Large intestine (tissue), 12 donors: ENCODE measurements at places on chromosomes 6 and 20. TPM values are rescaled to one million over a fixed set of nuclear protein-coding genes. Genes with fewer than 3 reads are reported as not detected.

- H3K27me3 ChIP-seq = no peaks in the 10 kb centered on the region
- DNase-seq = no peak
- H3K4me1 ChIP-seq = no peaks in the 10 kb centered on the region
- H3K27ac ChIP-seq = no peak overlapping the region
- H3K36me3 ChIP-seq = peaks cover 55% of the 10 kb centered on the region
These were observed 78.0 kb upstream of the TMEM181 start for GRCh38 chr6:158481690-158482473.

DNA sequence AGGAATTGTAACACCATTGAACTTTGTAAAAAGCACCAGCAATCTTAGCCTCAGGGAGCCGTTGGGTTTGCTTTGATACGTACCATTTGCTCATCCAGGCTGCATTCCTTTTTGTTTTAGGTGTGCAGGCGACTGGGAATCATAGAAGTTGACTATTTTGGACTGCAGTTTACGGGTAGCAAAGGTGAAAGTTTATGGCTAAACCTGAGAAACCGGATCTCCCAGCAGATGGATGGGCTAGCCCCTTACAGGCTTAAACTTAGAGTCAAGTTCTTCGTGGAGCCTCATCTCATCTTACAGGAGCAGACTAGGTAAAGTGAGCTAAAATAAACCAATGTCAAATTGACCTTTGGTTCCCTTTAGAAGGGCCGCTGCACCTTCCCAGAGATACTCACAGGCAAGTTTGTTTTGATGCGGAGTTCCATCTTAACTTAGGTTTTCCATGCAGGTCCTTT lies 1.6 kb downstream of the MYLIP start:
- peak; percentile 50 for DNase-seq
- peak overlapping the region; percentile 100 for H3K4me3 ChIP-seq
- H3K36me3 ChIP-seq = peaks cover 8% of the 10 kb centered on the region
- no peaks in the 10 kb centered on the region for H3K27me3 ChIP-seq
- peaks cover 32% of the 10 kb centered on the region for H3K4me1 ChIP-seq
- H3K27ac ChIP-seq = peak overlapping the region; percentile 91

DNA sequence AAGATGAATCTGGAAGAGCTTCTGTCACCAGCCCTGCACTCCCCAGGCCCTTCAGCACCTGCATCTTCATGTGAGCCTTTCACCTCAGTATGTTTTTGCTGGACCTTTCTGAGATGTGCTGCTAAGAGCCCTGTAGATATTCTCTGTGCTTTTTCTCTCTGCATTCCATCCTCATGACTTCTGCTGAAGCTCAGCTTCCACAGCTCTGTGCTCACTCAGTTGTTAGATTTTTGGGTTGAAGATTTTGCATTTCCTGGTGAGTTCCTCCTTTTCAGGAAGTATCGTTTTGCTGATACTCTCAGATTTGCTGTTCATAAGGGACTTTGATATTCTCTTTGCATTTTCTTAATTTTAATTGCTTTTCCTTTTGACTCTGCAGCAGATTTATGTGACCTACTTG lies 18.3 kb downstream of the KIAA1586 start:
- DNase-seq = no peak
- H3K4me3 ChIP-seq = no peak overlapping the region
- no peaks in the 10 kb centered on the region for H3K27me3 ChIP-seq
- no peaks in the 10 kb centered on the region for H3K4me1 ChIP-seq

DNA sequence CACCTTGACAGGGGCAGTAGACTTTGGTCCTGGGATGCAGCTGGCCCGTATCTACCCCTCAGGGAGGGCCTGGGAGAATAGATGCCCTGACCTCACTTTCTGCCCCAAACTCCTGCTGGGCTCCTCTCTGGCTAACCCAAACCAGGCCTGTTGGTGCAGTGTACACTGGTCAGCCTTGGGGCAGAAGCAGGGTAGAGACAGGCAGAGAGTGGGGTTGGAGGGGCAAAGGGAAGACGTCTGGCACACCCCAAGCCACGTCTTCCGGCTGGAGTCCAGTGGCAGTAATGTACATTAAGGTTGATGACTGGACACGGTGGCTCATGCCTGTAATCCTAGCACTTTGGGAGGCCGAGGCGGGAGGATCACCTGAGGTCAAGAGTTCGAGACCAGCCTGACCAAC lies 9.3 kb downstream of the DDR1 start:
- H3K36me3 ChIP-seq = peaks cover 97% of the 10 kb centered on the region
- H3K27me3 ChIP-seq = no peaks in the 10 kb centered on the region
- H3K4me3 ChIP-seq = no peak overlapping the region
- H3K27ac ChIP-seq = no peak overlapping the region
- no peak for DNase-seq

GRCh38 chr6:45196121-45196520 lies 132.0 kb upstream of the RUNX2 start:
- DNase-seq = no peak
- no peaks in the 10 kb centered on the region for H3K36me3 ChIP-seq
- peaks cover 15% of the 10 kb centered on the region for H3K4me1 ChIP-seq
- H3K27me3 ChIP-seq = no peaks in the 10 kb centered on the region
- H3K4me3 ChIP-seq = no peak overlapping the region

GRCh38 chr20:41316602-41317545 lies 657 bp downstream of the ZHX3 start:
- peaks cover 2% of the 10 kb centered on the region for H3K36me3 ChIP-seq
- peak overlapping the region; percentile 49 for H3K27ac ChIP-seq
- H3K4me3 ChIP-seq = peak overlapping the region; percentile 67
- peak; percentile 76 for DNase-seq
- H3K4me1 ChIP-seq = peaks cover 27% of the 10 kb centered on the region
- no peaks in the 10 kb centered on the region for H3K27me3 ChIP-seq

DNA sequence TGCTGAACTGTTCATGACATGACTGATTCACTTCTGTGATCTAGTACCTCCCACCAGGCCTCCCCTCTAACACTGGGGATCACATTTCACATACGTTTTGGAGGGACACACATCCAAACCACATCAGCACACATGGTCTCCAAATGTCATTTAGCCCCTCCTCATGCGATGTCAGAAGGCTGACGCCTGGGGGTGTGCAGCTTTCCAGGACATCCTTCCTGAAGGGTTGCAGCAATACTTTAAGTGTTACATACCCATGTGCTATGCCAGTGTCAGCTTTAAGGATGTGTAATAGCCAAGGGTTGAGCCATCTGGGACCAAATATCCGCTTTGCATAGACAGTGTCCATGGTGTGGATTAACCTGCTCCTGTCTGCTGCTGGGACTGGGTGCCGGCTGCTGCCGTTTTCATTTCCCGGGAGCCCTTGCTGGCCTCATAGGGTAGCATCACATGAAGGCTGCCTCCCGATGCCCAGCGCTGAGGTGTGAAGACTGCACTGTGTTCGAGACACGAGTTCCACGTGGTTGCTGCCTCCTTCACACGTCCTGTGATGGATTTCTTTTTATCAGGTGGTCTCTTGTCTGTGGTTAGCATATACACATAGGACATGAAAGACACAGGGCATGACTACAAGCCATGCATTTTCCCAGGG lies 219.0 kb downstream of the THBS2 start:
- no peak overlapping the region for H3K4me3 ChIP-seq
- DNase-seq = no peak
- H3K4me1 ChIP-seq = no peaks in the 10 kb centered on the region

DNA sequence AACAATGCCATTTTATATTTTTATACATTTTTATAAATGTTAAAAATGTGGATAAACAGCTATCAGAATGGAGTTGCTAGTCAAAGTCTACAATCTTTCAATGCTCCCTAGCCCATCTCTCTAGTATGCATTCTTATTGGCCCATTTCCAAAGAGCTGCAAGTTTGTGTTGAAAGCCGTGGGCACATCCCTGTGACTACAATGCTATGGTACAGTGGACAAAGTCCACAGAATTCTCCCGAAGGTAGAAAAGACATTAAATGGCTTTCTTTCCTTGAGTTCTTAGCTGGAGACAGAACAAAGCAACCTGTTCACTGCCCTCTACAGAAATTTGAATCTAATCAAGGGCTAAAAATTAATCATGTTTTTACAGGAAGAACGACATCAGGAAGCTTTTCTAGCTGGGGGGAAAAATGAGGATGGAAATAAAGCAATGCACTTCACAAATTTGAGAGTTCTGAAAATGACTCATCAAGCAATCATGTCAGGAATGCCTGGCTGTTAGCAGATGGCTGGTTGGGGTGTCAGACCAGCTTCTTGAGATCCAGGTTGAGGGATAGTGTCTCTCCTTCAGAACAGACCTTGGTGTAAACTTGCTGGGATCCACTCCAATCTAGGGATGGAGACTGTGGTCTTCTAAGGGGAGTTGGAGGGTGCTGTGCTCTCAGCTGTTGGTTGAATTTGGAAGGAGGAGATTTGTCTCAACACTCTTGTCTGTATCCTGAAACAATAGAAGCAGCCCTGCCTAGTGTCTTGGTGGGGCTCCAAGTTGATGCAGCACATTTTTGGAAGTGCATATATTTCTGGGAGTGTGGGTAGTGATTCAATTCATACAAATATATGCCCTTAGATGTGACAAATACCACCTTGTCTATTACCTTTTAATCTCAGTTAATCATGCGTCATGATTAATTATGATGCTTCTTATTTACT lies 143.4 kb upstream of the PHACTR1 start:
- peaks cover 25% of the 10 kb centered on the region for H3K4me1 ChIP-seq
- H3K27me3 ChIP-seq = no peaks in the 10 kb centered on the region
- no peak overlapping the region for H3K4me3 ChIP-seq
- peak; percentile 57 for DNase-seq

GRCh38 chr6:4304927-4305455 lies 169.6 kb upstream of the ECI2 start:
- no peak overlapping the region for H3K27ac ChIP-seq
- no peak for DNase-seq
- no peaks in the 10 kb centered on the region for H3K27me3 ChIP-seq
- H3K4me1 ChIP-seq = peaks cover 3% of the 10 kb centered on the region
- H3K36me3 ChIP-seq = no peaks in the 10 kb centered on the region

- DNase-seq = no peak
- H3K4me1 ChIP-seq = peaks cover 5% of the 10 kb centered on the region
- no peak overlapping the region for H3K27ac ChIP-seq
- no peak overlapping the region for H3K4me3 ChIP-seq
- no peaks in the 10 kb centered on the region for H3K36me3 ChIP-seq
- H3K27me3 ChIP-seq = no peaks in the 10 kb centered on the region
These were observed 5.2 kb upstream of the BTBD9 start for GRCh38 chr6:38644951-38645350.

DNA sequence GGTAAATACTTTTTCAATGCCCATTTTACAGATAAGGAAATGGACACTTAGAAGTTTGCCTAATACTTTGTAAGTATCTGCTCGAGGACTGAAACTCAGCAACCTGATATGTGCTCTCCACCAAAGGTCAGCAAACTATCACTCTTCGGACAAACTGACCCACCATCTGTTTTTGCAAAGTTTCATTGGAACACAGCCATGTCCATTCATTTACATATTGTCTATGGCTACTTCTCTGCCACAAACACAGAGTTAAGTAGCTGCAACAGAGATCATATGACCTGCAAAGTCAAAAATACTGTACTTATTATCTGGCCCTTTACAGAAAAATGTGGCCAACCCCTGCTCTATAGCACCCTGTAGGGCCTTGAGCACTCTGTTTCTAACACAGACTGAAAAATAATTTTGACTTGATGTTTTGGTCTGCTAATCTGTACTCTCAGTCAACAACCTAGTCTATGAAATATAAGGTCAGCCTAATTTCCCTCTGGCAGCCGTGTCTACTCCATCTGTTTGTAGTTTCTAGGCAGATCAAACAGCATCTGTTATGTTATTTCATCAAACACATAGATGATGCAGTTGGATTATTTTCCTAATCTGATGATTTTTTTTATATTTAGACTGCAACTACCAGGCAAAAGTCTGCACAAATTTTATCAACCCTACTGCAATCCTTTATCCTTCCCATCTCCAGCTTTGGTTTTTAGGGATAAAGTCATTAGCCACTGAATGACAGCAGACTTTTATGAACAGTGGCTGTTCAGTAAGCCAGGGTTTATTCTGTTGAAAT lies 41.4 kb upstream of the BEND6 start:
- no peaks in the 10 kb centered on the region for H3K4me1 ChIP-seq
- no peak overlapping the region for H3K4me3 ChIP-seq
- no peak overlapping the region for H3K27ac ChIP-seq
- no peaks in the 10 kb centered on the region for H3K27me3 ChIP-seq
- H3K36me3 ChIP-seq = no peaks in the 10 kb centered on the region
- DNase-seq = no peak

- no peaks in the 10 kb centered on the region for H3K4me1 ChIP-seq
- H3K4me3 ChIP-seq = no peak overlapping the region
- no peak overlapping the region for H3K27ac ChIP-seq
- no peaks in the 10 kb centered on the region for H3K36me3 ChIP-seq
These were observed 236.7 kb upstream of the HS3ST5 start for GRCh38 chr6:114579486-114579885.

GRCh38 chr20:59515013-59515905 lies 89.1 kb upstream of the PHACTR3 start:
- H3K27ac ChIP-seq = no peak overlapping the region
- DNase-seq = peak; percentile 48
- peaks cover 4% of the 10 kb centered on the region for H3K4me1 ChIP-seq
- H3K4me3 ChIP-seq = no peak overlapping the region
- H3K36me3 ChIP-seq = no peaks in the 10 kb centered on the region

DNA sequence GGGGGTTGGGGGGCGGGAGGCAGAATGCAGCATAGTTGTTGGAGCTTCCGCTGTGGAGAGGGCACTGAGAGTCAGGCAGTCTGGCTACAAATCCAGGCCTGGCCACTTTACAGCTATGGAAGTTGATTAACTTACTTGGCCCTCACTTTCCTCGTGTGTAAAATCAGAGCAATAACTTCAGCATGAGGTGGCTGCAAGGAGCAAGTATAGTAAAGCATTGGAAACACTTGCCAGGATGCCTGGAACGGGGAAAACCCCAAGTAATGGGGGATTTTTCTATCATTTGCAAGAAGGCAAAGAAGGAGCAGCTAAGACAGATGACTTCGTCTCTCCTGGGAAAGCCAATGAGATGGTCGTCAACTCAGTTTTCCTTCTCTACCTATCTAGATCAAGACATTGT lies 35.8 kb downstream of the AGPAT4 start:
- no peak overlapping the region for H3K4me3 ChIP-seq
- H3K4me1 ChIP-seq = no peaks in the 10 kb centered on the region
- no peaks in the 10 kb centered on the region for H3K36me3 ChIP-seq
- no peak for DNase-seq
- no peak overlapping the region for H3K27ac ChIP-seq

Gene TSBP1
- polyA plus RNA-seq = not detected

Gene TMC2
- polyA plus RNA-seq = 0.45 TPM

Gene NEURL2
- polyA plus RNA-seq = 15.6 TPM

Gene SLC9A8
- polyA plus RNA-seq = 11.3 TPM

Gene CCNC
- polyA plus RNA-seq = 60.8 TPM

Gene ERVFRD-1
- polyA plus RNA-seq = 1.3 TPM

Gene ZSCAN31
- polyA plus RNA-seq = 5.2 TPM

Gene TBXT
- polyA plus RNA-seq = 0.04 TPM

Gene OTOR
- not detected for polyA plus RNA-seq
